Stimulated activated CD4-positive, alpha-beta T cell treated with anti-CD3 and anti-CD28 coated beads, Interleukin-4, amount 100 ng/mL, for 48 hours (primary cell): ENCODE measurements at places on chromosomes 3 and 15.

GRCh38 chr15:66760097-66760967, 58.3 kb downstream of the SMAD6 start:
- no peak for DNase-seq

GRCh38 chr3:63662500-63662899, 10.0 kb downstream of the SNTN start:
- DNase-seq: no peak

GRCh38 chr3:189772584-189772983, 141.4 kb downstream of the TP63 start:
- no peak for DNase-seq

DNA sequence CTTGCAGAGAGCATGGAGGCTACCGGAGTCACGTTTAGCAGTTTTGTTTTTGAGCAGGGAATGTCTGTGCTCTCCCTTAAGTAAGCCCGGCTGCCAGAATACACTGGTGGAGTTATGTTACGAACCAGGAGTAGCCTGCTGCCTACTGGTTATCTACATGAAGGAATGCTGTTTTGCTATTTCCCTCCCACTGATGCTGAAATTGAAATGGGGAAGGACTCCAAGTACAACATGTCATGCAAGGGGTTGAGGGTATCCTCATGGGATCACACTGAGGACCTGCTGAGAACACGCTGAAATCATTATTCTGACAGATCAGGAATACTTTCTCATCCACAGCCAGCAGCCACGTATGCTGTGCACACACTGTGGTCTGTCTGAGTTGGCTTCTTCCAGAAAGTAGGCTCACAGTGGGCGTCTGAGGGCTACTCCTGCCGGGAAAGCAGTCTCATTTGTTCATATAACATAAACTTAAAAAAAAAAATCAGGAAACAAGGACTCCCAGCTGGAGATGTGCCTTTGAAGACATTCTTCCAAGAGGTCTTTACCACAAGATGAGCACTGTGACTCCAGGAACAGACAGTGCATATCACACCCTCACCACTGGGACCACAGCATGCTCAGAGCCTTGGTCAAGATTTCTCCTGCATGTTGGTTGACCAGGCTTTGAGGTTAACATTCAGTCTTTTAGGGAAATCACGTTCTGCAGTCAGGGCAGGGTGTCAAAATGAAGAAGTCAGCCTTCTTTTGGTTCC, 300.4 kb upstream of the RASGRP1 start:
- no peak for DNase-seq

DNA sequence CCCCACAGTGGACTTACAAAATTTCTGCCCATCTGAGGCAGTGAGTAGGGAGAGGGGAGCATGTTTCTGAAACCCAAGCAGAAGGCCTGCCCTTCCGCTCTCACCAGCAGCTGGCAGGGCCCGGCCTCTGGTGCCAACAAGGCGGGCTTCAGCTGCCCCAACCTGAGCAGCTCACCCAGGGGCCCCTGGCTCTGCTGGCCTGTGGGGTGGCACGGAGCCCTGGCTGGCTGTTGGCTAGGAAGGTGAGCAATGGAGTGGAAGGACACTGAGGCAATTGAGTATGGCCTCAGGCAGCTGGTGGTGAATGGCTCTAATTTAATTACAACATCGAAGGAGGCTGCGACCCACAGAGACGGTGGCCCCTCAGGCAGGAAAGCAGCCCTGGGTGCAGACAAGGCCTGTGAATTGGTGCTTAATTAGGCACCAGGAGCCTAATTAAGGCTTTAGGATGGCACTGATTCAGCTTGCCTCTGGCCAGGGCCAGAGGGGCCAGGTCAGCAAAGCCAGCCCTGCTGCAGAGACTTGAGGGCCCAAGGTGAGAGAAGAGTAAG, 60.9 kb downstream of the ST8SIA2 start:
- DNase-seq: no peak

- DNase-seq: no peak
Measured at GRCh38 chr3:5442106-5442785, 254.7 kb downstream of the EDEM1 start.

DNA sequence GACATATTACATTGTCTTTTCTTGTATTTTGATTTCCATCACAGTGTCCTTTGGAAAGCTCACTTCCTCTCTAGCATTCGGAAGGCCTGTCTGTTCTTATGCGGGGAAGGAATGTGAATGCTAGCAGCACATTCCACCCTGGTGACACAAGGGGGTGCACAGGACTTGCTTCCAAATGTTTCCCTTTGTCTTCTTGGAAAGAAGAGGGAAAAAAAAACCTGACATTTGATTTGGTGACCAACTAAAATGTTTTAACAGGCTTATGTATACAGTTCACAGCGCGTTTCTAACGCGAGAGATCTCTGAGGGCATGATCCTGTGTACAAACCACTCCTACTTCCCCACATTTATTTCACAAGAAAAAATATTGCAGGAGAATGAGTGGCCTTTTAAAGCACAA, 107.6 kb upstream of the FXR1 start:
- DNase-seq: no peak

DNA sequence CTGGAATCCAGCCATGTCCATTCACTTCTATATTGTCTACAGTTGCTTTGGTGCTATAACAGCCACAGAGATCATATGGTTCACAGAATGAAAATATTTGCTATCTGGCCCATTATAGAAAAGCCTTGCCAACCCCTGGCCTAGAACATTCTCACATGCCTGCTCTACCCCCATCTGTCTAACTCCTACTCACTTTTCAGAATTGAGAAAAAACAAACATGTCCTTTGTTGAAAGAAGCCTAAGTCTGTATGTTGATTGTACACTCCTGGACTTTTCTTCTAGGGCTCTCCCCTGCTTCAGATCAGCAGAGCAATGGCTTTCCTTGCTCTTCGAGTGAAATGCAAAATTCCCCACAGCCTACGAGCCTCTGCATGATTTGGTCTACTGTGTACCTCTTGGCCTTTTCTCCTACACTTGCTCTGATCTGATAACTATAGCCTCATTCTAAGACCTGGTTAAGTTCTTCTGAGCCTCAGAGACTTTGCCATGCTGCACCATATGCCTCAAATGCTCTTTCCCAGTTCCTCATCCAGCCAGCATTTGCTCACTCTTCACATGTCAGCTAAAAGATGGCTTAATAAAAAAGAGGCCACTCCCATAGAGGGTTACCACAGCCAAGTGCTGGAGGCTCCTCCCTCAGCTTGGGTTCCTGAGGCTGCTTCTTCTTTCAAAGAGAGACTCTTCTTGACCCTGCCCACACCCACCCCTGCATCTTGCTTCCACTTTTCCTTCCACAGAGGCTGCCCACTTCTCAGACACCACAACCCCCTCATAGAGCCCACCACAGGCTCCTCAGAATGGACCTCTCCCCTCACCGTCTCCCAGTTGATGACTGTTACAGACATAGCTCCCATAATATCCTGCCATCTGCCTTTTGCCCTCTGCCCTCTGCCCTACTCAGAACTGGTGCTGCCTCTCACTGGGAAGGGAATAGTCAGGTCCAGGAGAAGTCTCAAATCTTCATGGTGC, 22.9 kb upstream of the DCLK3 start:
- no peak for DNase-seq

DNA sequence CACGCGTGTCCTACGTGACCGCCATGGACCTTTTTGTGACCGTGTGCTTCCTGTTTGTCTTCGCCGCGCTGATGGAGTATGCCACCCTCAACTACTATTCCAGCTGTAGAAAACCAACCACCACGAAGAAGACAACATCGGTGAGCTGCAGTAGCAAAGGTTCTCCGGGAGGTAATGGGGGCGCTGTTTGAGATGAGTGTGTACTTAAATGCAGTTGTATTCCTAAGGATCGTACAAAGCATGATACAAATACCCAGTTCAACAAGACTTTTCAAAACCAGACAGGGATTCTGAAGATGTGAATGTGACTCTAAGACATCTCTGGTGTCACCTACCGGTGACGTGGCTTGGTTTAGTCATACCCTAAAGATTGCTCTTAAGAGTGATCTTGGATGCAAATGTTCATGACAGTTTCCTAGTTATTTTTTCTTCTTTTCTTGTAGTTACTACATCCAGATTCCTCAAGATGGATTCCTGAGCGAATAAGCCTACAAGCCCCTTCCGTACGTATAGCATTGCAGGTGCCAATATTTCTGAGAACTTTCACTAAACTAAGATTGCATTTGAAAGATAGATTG, 556.6 kb downstream of the GABRG3 start:
- DNase-seq: no peak

- DNase-seq: no peak
Measured at GRCh38 chr3:195109098-195109657, 161.8 kb downstream of the XXYLT1 start.

DNA sequence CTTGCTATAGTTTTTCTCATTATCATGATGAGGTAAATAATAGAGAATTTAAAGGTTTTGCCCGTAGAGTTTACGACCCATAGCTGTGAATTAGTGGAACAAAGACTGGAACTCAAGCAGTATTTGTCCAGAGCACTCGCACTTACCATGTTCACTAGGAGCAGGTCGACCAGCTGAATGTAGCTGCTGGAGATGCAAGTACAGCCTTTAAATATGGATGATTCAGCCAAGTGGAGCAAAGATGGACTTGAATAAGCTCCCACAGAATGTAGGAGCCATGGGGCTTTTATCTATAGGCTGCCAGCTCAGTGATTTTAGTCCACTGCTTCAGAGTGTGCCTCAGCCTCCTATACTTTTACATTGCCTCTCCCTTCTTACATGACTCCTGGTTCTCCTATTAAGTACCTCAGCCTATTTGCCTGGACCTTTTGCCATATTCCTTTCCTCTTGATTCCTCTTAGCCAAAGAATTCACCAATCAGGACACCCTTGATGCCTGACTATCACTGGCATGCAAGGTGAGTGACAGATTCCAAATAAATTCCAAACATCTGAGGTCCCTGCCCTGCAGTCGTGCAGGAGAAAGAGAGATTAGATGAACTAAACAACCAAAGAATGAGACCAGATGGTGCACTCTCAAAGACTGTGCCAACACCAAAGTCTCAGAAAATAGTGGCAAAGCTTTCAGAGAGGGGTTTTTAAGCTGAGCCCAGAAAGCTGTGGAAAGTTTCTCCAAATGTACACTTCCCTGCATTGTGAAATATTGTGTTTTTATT, 3.9 kb downstream of the MKRN3 start:
- no peak for DNase-seq

- DNase-seq: no peak
Measured at GRCh38 chr15:36313021-36313420, 266.4 kb upstream of the CDIN1 start.

GRCh38 chr3:112437146-112438022, 61.9 kb downstream of the BTLA start:
- DNase-seq: no peak

- DNase-seq: peak; percentile 54
Measured at GRCh38 chr15:56243163-56244037, at the start of gene RFX7. RFX7 (minus strand) TSS chr15:56243879; CDS start chr15:56243285, 594 bp downstream.

DNA sequence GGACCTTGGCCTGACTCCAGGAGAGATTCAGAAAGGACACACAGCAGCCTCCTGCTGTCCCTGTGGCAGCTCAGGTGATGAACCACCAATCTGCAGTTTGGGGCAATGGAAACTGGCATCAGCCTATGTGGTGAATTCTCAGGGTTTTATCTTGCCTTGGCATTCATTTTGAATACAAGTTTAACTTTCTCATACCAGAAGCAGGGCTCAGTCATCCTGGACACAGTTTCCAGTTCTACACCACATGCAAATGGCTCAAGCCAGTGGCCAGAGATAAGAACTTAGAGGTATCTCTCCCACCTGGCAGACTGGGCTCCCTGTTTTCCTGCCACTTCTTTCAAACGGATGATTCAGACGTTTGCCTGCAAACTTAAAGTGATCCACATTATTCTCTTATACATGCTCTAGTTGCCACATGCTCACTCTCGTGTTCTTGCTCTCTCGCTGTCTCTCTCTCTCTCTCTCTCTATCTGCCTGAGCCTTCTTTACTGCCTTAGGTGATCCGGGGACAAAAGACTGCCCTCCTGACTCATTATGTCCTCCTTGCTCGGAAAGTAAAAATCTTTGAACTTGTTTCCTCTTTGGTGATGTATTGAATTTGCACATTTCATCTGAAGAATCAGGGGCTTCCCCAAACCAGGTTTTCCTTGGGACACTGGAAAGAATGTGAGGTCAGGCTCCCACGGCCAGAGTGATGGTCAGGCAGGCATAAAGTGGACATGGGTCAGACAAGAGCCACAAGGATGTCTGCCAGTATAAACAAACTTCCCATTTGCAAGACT, 99.6 kb upstream of the STT3B start:
- DNase-seq: no peak

DNA sequence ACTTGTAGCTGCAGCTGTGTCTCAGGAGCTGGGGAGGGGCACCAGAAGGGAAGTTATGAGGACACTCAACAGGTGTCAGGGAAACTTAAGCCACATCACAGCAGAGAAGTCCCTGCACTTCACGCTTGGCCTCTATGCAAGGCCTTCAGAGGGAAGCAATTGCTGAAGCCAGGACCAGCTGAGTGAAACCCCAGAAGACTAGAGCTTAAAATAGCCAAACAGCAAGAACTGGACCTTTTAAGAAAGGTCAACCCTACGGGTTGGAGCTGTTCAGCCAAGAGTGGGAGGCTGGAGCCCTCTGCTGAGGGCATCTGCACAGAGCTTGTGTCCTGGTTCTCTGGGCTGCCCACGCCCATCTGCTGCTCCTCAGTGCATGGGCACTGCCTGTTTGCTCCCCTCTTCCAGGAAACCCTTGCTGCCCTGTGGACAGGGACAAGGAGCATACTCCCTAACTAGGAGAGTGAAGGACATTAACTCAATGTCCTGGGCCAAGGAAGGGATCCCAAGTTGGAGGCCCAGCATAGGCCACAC, 3.9 kb upstream of the GRAMD2A start:
- no peak for DNase-seq

DNA sequence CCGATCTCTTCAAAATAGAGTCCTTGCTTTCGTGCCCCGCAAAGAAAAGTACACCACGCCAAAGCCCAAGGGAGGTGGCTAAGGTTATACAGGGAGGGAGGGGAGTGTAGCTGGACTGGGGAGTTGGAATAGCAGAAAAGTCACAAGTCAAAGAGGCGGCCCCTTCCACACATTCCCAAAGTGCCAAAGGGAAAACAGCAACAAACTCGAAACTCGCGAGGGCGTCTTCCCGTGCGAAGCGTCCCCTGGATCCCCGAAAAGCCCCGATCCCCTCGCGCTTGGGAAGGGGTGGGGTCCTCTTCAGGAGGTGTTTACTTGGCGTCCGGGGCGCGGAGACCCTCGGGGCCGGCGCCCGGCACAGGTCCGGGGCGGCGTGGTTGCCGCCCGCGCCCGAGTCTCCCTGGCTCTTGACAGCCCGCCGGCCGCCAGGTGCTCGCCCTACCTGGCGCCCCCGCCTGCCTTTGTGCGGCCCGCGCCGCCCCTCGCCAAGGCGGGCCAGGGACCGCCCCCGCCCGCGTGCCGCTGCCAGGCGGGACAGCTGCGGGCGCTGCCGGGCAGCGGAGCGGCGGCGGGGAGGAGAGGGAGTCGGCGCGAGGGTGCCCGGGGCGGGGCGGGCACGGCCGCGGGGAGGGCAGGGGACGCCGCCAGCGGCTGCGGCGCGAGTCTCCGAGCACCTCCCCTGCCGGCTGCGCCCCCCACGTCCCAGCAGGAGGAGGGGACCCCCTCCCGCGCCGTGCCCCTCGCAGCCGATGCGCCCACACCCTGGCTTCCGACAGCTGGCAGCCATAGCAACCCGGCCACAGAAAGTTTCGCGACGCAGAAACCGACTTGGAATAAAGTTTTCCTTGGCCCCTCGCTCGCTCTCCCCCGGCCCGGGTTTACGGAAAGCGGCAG, 966 bp downstream of the MYO1E start:
- DNase-seq: no peak
